ENCODE measurements at places on chromosomes 11 and 22.

DNA sequence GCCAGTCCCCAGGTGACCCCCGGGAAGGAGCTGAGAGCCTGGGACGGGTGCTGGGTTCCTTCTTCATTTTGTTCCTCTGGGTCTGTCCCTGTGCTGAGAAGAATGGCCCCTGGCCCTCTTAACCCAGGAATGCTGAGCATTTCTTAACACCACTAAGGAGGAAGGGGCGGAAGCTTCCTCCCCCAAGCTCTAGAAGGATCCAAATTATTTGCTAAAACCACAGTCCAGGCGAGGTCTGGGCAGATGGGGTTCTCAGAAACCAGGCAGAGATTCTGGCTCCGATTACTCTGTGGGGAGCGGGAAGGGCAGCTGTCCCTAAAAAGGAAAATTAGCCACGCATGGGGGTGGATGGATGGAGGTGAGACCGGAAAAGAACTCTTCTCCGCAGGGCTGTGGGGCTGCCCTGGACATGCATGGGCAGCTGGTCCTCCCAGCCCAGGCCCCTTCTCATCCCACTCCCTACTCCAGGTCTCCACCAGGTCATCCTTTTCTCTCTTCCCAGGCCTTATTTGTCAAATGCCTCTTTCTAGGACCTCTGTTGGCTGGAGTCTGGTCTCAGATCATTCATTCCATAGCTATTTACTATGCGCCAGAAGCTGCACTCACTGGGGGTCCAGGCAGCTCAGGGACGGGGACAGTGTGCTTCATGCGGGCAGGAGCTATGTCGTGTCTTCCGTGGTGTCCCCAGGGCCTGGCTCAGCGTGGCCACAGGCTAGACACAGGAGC lies 45.0 kb upstream of the MYH9 start:
- no peak for DNase-seq

- no peak for DNase-seq
Measured at GRCh38 chr11:5339771-5340322, 3.5 kb downstream of the OR51B5 start.

DNA sequence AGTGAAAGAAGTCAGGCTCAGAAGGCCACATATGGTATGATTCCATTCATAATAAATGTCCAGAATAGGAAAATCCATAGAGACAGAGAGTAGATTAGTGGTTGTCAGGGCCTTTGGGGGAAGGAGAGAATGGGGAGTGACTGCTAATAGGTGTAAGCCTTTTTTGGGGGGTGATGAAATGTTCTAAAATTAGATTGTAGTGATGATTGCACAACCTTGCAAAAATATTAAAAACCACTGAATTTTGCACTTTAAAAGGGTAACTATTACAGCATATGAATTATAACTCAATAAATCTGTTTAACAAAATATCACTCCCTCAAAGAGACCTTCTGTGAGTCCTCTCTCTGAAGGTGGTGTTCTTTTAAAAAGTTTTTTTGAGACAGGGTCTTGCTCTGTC lies 72.3 kb upstream of the GRK3 start:
- DNase-seq, result no peak

DNA sequence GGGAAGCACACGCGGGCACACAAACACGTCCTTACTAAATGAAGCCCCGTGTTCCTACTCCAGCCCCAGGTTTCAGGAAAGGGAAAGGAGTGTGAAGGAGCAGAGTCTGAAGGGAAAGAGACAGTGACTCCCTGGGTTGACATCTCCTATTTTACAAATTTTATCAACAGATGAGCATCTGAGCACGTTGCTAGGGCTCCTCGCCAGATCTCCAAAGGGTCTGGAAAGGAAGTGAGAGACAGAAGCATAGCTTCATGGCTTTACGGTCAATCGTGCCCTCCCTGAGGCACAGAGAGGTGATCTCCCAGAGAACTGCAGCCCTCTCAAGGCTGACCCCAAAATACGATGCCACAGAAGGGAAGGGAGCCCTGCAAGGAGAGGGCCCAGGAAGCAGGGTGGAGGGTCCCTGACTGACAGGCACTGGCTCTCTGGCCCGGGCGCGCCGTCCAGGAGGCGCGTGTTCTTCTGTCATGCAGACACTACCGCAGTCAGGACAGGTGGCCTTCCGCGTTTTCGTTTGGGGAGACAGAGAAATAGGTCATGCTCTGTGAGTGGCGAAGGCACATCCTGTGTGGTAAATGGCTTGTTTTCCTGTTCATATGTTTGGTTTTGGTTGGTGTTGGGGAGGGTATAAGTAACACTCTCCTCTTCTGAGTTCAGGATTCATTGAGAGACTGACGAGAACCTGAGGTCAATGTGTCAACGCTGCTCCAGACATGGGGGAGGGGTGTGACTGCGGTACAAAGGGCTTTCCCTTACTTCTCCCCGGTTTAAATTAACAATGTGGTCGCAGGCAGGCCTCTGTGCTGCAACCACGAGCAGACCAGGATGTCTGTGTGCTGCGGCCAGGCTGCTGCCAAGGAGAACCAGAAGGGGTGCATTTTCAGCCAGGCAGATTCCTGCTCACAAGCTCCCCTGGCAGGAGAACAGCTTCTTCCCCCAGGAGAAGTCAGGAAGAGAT lies 813.3 kb downstream of the OPCML start:
- peak; percentile 11 for DNase-seq

DNA sequence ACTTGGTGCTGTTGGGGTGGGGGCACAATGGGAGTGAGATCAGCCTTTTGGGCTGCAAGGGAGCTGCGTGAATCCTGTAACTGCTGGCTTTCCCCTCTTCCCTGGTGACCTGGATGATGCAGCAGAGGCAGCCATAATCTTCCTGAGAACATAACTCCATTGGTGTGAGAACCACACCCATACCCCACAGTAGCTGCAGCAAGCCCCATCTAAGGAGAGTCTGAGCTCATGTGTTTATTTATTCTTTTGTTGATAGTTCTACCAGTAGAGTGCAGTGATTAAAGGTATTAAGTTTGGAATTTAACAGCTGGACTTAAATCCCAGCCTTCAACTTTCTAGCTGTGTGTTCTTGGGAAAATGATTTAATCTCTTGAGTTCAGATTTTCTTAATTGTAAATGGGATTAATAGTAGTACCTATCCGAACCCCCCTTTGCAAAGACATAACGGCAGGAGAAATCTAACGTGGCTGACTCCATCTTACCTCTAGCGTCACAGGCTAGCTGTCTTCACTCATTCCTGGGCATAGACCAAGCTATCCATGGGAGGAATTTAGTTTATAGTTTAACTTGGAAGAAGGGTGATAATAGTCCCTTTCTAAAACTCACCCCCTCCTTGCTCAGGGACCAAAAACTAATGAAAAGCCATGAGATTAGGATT lies 385.0 kb upstream of the DDI1 start:
- DNase-seq, result no peak

GRCh38 chr11:106456647-106457046 lies 379.2 kb downstream of the AASDHPPT start:
- no peak for DNase-seq

- no peak for DNase-seq
Measured at GRCh38 chr22:35634015-35634414, 14.2 kb upstream of the APOL6 start.

GRCh38 chr11:102287964-102288724 lies 29.1 kb upstream of the BIRC3 start:
- DNase-seq, result no peak

DNA sequence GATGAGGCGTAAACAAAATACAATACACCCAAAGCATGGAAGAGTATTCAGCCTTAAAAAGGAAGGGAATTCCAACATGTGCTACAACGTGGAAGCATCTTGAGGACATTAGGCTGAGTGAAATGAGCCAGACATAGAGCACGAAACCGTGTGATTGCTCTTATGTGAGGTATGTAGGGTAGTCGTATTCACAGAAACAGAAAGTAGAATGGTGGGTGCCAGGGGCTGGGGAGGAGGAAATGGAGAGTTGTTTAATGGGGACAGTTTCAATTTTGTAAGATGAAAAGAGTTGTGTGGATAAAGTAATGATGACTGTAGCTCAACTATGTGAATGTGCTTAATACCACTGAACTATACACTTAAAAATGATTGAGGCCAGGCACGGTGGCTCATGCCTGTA lies 10.2 kb upstream of the KMT5B start:
- no peak for DNase-seq

DNA sequence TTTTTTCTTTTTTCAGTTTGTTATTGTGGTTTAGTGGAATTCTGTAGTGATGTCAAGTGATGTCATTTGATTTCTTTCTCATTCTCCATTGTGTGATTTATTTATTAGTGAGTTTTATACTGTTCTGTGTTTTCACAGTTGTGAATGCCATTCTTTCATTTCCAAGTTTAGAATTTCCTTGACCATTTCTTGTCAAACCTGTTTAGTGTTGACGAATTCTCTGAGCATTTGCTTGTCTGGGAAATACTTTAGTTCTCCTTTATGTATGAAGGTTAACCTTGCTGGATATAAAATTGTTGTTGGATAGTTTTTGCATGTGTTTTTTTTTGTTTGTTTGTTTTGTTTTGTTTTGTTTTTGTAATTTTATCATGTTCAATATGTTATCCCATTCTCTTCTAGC lies 633.6 kb upstream of the FAT3 start:
- no peak for DNase-seq

DNA sequence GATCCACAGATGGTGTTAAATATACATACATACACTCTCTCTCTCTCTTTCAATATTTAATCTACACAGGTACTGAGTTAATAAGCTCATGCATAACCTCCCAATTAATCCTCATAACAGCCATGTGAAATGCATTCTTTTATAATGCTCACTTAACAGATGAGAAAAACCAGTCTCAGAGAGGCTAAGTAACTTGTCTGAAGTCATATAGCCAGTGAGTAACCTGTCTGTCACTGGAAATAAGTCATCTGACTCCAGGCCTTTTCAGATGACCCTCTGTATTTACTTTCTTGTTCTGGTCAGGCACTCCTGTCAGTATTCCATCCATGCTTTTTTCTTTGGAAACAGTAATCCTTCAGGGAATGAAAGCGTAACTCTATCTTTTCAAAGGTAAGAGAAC lies 594.0 kb upstream of the TENM4 start:
- DNase-seq, result no peak

GRCh38 chr11:14502039-14502438 lies 2.4 kb upstream of the COPB1 start:
- DNase-seq, result no peak

DNA sequence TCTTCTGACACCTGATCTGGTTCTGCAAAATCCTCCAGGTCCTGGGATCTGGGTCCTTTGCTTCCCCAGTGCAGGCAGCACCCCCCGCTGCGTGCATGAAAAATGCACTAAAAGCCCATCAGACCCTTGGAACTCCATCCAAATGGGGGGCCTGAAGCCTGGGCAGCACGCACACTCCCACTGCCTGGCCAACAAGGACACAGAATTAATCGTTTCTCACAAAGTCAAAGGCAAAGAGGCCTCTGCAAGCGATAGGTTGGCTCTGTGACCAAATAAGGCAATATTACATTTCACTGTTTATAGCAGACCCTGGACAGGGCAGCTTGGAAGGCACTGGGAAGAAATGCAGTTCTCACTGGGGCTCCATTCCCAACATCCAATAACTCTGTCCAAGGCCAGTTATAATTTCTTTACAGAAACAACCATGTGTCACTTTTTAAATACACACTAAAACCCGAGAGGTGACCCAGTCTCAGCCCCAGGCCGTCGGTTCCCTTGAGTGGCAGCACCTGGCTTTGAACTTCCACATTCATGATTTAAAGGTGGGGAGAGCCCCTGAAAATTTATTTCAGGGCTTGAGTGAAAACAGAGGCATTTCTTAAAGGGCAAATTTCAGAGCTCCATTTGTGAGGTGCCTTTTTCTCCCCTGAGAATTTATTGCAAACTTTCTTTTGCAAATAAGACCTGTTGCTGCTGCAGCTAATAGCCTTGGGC lies 114.4 kb upstream of the ANO1 start:
- no peak for DNase-seq

DNA sequence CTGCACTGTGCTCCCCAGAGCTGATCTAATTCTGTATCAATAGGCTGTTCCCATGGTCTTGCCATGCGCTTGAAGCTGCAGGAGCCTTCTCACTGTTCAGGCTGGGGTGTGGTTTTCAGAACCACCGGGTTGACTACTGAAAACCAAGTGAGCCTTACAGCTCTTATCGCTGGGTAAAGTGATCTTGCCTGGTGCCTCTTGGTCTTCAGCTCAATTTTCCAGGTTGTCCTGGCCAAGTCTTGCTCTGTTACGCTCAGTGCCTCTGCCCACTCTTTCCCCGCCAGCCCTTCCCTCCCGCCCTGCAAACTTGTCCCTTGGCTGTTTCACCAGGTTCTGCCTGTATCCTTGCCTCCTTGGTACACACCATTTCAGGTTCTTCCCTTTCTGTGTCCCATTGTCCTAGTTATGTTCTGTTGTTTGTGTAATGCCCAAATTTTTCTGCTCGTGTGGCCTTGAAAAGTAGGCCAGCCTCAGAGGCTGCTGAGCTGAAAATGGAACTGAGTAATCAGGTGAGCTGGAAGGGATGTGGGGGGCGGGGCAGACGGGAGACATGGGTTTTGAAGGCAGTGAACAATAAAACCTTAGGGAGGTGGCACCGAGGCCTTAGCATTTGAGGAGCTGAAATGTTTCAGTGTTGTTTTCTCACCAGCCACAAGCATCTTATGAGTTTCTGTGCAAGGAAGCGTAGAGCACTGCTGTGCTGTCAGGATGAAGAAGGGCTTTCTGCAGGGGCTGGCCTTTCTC lies 11.2 kb downstream of the PEX26 start:
- DNase-seq, result no peak

GRCh38 chr11:75425422-75425821 lies 7.6 kb downstream of the KLHL35 start:
- no peak for DNase-seq

DNA sequence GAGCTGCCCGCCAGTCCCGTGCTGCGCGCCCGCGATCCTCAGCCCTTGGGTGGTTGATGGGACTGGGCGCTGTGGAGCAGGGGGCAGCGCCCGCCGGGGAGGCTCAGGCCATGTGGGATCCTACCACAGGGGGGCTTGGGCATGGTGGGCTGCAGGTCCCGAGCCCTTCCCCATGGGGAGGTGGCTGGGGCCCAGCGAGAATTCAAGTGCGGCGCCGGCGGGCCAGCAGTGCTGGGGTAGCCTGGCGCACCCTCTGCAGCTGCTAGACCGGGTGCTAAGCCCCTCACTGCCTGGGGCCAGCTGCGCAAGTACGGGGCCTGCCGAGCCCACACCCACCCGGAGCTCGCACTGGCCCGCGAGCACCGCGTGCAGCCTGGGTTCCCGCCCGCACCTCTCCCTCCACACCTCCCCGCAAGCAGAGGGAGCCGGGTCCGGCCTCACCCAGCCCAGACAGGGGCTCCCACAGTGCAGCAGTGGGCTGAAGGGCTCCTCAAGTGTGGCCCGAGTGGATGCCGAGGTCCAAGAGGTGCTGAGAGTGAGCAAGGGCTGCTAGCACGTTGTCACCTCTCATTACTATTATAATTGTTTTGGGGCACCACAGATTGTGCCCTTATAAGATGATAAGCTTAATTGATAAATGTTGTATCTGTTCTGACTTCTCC lies 333.2 kb downstream of the CASP12 start:
- DNase-seq, result no peak

Data from activated CD8-positive, alpha-beta memory T cell treated with anti-CD3 and anti-CD28 coated beads for 1 hour (primary cell).